ENCODE measurements at places on chromosomes 2 and 18.
A peak's percentile ranks its signal among the peaks of the same experiment; 100 is the strongest.

GRCh38 chr18:28494151-28494550, 317.2 kb upstream of the CDH2 start:
- DNase-seq: peak; percentile 73

DNA sequence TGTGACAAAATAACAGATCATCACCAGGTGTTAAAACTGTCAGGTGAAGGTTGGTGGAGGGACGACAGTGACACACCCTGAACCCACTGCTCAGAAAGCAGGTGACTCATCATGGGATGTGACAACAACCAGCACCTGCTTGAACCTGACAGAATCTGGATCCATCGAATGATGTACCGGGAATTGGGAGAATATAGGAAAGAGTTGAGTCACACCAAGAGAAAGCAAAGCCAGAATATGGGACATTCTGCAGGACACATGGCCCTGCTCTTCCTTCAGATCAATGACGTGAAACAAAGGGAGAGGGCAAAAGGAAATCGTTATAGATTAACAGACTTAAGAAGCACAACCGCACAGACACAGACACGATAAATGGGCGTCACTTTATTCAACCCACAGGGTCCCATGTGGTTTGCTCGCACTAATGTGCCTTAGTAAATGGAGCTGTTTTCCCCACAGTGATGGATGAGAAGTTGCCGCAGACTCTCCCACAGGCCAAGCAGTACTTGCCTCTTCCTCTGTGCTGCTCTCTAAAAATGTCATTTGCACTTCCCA, 100.1 kb downstream of the CRACDL start:
- no peak for DNase-seq

- no peak for DNase-seq
These were observed 59.6 kb downstream of the ATOH8 start for GRCh38 chr2:85813211-85813981.

- DNase-seq: no peak
These were observed 220.2 kb upstream of the SMAD7 start for GRCh38 chr18:49170925-49171505.

GRCh38 chr2:182144776-182145165, 159.1 kb downstream of the PPP1R1C start:
- DNase-seq: peak; percentile 5

GRCh38 chr2:223260681-223261080, 208.7 kb downstream of the KCNE4 start:
- peak; percentile 59 for DNase-seq

DNA sequence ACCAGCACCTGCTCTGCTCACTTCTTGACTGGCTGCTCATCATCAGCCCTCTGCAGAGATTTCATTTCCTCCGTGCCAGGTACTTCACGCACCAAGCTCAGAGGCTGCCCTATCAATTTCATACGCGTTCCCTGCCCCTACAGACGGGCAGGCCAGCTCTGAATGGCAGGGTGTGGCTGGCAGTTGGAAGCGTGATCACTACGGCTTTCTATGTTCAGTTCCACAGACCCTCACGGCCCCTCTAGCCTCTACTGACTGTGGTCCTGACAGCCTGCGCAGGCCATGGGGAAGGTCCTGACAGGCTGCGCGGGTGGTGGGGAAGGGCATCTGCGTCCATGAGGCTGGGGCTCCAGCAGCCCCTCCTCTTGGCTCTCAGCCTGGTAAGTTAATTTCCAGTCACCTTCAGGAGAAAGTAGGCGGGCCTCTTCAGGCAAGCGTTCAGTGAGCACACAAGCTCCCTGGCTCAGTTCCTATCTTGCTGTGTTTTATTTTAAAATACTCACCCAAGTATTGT, 154.8 kb downstream of the ZNF236 start:
- DNase-seq: no peak

DNA sequence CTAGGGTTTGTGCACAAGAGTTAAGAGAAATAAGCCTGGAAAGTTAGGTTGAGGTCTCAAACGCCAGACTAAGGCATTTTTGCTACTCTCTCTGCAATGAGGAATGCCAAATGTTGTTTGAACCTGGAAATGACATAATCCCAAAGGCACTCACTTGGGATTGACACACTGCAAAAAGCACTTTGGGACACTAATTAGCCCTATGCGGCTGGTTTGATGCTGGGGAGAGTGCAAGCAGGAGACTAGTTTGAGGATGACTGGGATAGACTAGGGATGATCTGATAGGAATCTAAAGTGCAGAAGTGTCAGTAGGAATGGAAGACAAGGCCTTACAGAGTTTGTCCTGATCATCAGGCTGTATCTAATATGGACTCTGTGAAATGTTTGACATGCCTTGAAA, 469.0 kb downstream of the SLC4A3 start:
- peak; percentile 68 for DNase-seq

- no peak for DNase-seq
These were observed 27.1 kb downstream of the SEPTIN10 start for GRCh38 chr2:109586687-109587086.

DNA sequence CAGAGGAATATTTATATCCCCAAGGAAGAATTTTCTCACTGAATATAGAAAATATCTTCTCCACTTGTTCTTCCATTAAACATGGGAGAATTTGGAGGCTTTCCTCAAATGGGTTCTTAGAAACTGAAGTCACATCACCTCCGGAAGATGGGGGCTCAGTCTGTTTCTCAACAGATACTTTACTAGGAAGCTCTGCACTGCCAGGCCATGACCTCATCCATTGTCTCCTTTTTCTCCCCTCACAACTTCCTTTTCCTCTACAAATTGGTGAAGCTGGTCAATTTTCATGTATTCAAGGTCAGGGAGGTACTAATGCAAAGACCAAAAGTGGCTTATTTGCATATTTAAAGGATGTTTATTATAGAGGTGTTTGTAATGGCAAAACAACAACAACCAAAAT, 173.1 kb downstream of the RNF152 start:
- DNase-seq: no peak

DNA sequence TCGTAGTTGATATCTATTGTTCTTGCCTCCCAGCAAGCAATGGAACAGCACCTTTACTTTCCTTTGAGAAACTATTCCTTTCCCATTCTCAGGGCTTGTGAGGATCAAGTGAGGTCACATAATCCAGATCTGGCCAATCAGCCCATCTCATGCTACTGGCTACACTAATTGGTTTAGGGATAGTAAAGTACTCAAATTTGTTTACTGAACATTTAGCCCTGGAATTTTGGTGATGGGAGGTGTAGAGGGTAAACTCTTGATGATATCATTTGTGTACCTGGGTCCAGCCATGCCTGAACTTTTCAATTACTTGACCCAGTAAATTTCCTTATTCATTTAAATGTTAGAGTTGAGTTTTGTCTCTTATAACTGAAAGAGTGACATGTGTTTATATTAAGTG, 195.8 kb upstream of the TNP1 start:
- DNase-seq: no peak

DNA sequence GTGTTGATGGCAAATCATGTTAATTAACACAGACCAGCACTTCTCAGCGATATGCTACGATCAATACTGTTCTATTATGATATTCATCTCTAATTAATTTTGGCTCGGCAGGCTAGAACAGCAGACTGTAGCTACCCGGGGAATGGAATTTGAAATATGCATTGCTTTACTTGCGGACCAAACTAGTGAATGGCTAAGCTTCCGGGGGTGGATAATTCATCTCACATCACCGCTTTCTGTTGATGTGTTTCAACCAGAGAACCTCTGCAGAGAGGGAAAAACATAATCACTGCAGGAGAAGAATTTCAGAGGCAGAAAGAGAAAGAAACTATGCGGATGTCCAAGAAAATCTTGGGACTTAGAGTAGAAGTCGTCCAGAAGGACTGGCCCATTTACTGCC, 490.9 kb downstream of the STK39 start:
- no peak for DNase-seq

DNA sequence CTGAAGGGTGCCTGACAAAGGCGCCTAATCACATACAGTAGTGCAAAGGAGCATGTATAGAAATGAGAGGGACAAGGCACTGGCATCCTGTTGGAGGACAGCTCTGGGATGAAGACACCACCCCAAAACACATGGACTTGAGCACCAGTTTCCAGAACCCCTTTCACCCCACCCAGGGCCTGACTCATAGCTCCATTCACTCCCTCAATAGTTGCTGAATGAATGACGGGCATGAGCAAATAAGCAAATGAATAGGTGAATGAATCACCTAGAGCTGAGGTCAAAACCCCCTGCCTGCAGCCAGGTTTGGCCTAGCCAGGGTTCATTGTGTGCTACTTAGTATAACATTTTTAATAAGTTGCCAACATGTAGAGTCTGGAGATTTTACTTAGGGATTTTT, 66.3 kb downstream of the NRP2 start:
- no peak for DNase-seq

DNA sequence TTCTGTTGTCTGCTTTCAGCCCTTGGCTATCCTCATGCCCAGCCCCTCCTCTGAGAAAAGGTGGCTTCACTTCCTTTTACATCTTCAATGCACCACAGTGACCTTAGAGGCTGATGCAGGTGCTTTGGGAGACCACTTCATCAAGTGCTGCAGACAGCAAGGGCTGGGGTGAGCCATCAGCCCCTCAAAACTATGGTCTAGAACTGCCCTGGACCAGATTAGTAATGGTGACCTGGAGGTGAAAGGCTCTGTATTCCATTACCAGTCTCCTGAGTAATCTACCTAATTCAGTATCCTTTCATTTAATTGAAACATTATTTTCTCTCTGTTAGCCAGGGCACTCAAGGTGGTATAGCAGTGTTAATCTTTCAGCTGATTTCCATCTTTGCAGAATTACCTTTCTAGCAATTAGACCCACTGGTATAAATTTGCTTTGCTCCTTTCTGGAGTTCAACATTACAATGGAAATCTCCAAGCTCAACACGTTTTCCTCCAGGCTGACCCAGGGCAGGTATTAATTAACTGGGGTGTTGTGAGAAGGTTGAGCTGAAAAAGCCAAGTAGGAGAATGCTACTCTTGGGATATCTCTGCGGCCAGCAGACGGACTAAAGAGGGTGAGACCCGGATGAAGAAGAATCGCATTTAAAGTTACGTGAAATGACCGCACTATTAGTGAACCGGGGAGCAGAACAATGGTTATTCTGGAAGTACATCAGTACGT, 469.0 kb downstream of the MEIS1 start:
- no peak for DNase-seq

DNA sequence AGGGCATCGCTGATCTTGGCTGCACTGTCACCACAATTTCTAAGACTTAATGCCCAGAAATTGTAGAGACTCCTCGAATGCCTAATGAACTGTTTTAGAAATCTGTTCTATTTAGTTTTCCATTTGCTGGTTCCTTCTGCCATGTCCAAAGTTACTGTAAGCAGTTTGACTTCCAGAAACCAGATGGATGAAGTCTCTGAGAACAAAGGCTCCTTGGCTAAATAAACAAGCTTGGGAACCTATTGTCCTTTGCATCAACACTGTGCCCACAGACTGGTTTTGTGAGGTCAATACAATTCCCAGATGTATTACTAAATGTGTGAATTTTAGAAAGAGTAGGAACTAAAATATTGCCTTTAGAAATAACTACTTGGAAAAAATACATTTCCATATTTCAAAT, 600.2 kb downstream of the NYAP2 start:
- no peak for DNase-seq

DNA sequence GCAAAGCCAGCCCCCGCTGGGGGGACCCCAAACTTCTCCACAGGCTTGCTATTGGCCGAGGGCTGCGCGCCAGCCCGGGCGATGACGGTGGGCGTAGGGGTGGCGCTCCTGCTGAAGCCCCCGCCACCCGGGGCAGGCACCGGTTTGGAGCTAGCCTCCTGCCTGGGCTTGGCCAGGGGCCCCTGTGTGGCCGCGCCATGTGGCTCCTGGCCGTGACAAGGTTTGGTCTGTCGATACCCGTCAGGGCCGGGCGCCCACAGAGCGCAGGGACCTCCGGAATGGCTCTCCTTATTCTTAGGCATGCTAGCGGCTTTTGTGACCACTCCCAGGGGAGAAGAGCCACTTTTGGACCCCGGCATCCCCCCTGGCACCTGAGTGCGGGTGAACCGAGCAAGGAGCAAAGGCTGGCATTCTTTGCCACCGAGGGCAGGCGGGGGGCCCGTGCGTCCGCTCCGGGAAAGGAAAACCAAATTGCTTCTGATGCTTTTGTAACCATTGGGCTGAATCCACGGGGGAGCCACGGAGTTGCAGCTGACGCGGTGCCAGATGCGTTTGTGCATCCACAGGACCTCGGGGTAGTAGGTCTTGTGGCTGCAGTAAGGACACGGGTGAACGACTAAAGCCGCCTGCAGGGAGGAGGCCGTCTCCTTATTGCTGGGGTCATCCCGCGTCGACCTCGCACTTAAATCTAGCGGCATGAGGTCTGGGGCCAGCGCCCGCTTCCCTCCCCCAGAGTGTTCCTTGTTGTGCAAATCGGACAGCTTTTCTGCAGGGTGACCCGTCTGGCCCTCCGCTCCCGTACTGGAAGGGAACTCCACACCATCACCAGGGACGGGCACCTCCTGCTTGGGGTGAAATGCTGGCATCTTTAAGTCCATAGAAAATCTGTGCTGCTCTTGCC, 115.6 kb downstream of the ZNF516 start:
- no peak for DNase-seq

- no peak for DNase-seq
These were observed 16.9 kb downstream of the PRKAG3 start for GRCh38 chr2:218814540-218815243.

GRCh38 chr18:5893956-5894610, 1.2 kb downstream of the TMEM200C start:
- no peak for DNase-seq

DNA sequence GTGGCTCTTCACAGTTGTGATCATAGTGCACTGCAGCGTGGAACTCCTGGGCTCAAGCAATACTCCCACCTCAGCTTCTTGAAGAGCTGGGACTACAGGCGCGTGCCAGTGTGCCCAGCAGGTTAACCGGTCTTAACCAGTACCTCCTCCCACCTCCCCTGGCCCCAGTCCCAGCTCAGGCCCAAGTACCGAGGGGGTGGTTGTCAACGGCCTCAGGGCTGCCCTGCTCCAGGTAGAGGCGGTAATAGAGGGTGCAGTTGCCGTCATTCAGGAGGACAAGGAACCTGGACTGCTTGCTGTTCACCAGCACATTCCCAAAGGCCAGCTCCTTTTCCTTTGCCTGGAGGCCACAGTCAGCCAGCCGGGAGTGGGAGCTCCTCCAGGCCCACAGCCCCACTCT, 19.7 kb downstream of the CFAP65 start:
- no peak for DNase-seq

GRCh38 chr2:55879976-55880375, 43.6 kb downstream of the EFEMP1 start:
- peak; percentile 42 for DNase-seq

- DNase-seq: peak; percentile 24
These were observed 55.4 kb downstream of the BOLA3 start for GRCh38 chr2:74092275-74092674.

Measured in fibroblast of skin of right biceps (primary cell).